ENCODE measurements at places on chromosomes 11 and 22. TPM values are rescaled to one million over a fixed set of nuclear protein-coding genes. Genes with fewer than 3 reads are reported as not detected.

DNA sequence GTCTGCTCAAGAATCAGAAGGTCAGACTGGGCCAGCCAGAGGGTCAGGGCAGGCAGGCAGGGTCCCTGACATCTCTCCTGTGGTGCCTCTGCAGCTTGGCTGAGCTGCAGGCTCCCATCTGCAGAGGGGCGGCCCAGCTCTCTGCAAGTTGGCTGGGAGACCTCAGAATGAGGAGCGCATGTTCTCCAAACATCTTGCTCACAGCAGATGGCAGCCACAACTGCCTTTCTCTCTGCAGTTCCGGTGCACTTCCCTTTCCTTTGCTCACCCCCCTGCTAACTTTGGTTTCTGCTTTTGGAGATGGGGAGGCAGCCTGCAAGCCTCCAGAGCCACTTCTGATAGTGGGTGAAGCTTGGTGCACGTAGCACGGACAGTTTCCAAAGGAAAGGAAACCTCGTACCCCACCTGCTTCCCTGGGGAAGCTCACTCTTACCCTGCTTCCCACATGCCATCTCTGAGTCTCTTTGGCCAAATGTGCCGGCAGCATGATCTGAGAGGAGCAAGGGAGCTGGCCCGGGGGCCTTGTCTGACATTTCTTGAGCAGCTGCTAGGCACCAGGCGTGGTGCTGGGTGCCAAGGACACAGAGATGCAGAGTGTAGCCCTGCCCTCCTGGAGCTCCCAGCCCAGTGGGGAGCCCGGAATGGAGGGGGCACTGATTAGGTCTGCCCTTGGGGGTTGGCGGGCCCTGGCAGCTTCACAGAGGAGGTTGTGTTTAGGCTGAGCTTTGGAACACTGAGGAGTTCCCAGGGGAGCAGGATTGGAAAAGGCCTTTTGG is 18.2 kb downstream of the DAGLA start:
- peak overlapping the region; percentile 87 for H3K27ac ChIP-seq
- H3K4me1 ChIP-seq, result peaks cover 83% of the 10 kb centered on the region
- no peak for DNase-seq
- no peaks in the 10 kb centered on the region for H3K27me3 ChIP-seq
- H3K36me3 ChIP-seq, result no peaks in the 10 kb centered on the region

- H3K27me3 ChIP-seq, result no peaks in the 10 kb centered on the region
- peaks cover 96% of the 10 kb centered on the region for H3K36me3 ChIP-seq
- peaks cover 6% of the 10 kb centered on the region for H3K4me1 ChIP-seq
- H3K27ac ChIP-seq, result no peak overlapping the region
Observed at GRCh38 chr22:23804781-23805291, 18.1 kb downstream of the SMARCB1 start.

DNA sequence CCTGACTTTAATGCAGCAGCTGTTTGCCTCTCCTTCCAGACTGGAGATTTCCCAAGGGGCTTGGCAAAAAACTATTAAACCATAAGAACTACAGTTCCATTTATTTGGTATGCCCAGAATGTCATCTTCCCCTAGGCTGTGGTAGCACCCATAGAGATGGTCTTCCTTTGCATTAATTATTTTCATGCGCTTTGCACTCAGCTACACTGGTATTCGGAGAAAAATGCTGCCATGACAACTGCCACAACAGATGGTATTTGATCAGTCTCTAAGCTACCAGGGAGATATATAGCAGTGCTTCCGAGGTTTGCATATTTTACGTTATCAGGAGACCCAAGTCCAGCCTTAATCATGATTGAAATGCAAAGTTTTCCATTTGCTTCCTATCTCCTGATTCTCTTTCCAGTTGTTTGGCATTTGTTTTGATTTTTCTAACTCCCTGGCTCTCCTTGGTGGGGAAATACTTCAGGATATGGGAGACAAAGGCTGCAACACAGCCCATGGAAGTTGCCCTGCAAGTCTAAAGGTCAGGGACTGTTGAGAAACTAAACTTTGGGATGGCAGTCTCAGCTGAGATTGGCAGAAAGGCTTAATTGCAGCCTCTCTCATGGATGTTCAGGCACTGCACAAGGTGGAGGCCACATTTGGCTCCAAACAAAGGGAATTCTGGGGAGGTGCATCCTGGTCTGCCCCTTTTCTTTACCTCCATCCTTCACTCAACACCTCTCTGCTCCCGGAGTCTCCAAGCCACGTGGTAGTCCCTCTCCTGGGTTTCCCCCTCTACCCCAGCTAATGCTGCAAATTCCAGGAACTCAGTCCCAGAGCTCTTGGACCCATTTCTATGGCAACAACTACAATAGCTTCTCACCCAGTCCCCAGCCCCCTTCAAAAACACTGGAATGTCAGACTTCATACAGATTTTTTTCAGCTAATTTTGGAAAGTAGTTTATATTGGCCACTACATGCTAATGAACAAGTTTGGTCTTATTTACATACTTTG is 151.8 kb downstream of the NAV2 start:
- peaks cover 16% of the 10 kb centered on the region for H3K4me1 ChIP-seq
- DNase-seq, result no peak
- no peaks in the 10 kb centered on the region for H3K36me3 ChIP-seq
- no peak overlapping the region for H3K27ac ChIP-seq
- no peak overlapping the region for H3K4me3 ChIP-seq

DNA sequence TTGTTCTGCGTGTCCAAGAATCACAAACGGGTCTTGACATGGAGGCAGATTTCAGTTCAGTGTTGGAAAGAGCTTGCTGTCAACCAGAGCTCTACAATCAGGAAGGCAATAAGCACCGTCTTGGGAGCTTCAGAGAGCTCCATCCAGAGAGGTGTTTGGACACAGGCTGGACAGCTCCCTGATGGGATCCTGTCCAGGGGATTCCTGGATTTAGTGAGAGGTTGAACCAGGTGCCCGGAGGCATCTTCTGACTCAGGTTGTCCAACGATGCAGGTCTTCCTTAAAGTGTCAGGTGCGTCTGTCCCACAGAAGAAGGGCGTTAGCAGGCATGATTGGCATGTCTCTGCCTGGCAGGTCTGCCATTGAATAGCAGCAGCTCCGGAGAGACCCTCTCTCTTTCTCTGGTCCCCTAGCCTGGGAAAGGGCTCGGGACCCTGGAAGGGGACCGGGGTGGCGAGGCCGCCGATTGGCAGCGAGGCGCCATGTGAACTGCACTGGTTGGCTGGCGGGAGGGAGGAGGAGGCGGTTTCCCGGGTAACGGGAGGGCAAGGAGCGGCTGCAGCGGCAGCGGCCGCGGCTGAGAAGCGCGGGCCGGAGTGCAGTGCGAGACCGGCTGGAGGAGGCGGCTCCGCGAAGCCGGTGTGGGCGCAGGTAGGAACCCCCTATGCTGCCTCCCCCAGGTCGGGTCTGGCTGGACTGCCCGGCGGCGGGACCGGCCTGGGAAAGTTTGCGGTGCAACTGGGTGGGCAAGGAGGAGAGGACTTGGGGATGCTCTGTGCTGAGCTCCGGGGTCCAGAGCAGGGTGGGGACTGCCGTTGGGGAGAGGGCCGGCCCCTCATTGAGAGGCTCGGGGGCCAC is 104.1 kb upstream of the E2F8 start:
- no peaks in the 10 kb centered on the region for H3K36me3 ChIP-seq
- H3K27me3 ChIP-seq, result peaks cover 64% of the 10 kb centered on the region
- peak overlapping the region; percentile 58 for H3K4me3 ChIP-seq
- H3K4me1 ChIP-seq, result peaks cover 4% of the 10 kb centered on the region
- H3K27ac ChIP-seq, result no peak overlapping the region

DNA sequence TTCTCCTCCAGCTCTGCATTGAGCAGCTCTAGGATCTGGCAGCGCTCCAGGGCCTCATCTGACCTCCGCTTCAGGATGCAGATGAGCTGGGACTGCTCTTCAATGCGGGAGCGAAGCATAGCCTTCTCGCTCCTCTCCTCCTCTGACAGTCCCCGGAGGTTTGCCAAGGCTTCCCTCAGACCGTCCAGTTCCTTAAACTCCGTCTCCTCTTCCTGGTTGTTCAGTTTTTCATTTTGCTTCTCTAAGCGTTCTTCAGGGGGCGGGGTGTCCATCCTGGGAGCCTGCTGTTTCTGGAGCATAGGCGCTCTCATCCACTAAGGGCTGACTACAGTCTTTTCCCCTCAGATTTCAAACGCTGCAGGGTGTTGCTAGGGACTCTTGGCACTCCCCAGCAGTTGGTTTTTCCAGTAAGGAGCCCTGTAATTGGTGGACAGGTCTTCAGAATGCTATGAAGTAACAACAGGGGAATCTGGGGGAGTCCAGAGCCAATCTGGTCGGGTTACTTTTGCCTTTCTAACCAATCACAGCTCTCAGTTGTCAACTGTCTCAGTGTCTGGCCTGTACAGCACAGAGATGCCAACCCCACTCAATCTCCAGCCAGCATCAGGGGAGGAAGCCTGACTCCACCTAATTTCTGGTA is at the start of gene CCDC89:
CCDC89 (minus strand) TSS at position 376 of the 640 bp plus-strand sequence; CDS start at position 311, 65 bp downstream.
- no peaks in the 10 kb centered on the region for H3K36me3 ChIP-seq
- DNase-seq, result peak; percentile 85
- H3K27me3 ChIP-seq, result no peaks in the 10 kb centered on the region
- peaks cover 16% of the 10 kb centered on the region for H3K4me1 ChIP-seq

DNA sequence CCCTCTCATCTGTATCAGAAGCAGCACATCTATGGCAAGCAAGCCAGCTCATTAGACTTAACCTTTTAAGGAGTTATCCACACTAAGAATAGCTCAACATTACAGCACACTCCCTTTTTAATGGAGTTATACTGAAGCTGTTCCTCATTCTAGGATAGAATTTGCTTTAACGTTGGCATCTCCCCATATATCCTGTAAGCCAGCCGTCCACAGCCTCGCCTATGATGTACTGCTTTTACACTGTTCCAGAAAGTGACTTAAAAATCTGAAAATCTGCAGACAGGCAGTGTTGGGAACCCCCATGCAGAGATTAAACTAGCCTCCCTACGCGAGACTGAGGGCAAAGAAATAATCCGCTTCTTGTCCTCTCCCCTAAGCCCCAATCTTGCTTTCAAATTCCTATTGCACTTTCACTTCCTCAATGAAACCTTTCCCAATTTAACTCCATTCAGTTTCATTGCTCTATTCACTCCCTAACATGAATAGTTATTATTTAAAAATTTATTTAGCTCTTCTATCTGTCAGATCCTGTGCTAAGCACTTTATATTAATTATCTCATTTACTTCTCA is 225.0 kb downstream of the BLID start:
- H3K36me3 ChIP-seq, result no peaks in the 10 kb centered on the region
- no peak overlapping the region for H3K27ac ChIP-seq
- no peaks in the 10 kb centered on the region for H3K27me3 ChIP-seq
- no peak for DNase-seq
- no peaks in the 10 kb centered on the region for H3K4me1 ChIP-seq

DNA sequence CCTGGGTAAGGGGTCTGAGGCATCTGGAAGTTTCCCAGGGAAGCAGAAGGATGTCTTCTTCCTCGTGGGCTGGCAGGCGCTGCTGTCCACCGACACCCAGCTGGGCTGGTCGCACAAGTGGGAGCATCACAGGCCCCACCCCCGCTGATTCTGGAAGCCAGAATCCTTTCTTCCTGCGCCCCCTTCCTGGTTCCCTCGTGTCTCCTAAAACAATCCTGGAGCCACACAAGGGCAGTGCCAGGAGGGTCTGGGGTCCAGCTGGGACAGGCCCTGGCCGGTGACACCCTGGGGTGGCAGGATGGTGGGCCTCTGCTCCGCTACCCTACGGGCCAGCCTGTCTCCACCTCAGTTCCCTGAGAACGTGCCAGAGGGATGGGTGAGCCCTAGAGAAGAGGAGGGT is 4.2 kb downstream of the LSP1 start:
- no peaks in the 10 kb centered on the region for H3K27me3 ChIP-seq
- H3K4me1 ChIP-seq, result peaks cover 12% of the 10 kb centered on the region
- H3K36me3 ChIP-seq, result no peaks in the 10 kb centered on the region
- no peak overlapping the region for H3K27ac ChIP-seq
- no peak overlapping the region for H3K4me3 ChIP-seq

Gene IGLL1
- total RNA-seq, result not detected

Gene NCF4
- 2.7 TPM for total RNA-seq

DNA sequence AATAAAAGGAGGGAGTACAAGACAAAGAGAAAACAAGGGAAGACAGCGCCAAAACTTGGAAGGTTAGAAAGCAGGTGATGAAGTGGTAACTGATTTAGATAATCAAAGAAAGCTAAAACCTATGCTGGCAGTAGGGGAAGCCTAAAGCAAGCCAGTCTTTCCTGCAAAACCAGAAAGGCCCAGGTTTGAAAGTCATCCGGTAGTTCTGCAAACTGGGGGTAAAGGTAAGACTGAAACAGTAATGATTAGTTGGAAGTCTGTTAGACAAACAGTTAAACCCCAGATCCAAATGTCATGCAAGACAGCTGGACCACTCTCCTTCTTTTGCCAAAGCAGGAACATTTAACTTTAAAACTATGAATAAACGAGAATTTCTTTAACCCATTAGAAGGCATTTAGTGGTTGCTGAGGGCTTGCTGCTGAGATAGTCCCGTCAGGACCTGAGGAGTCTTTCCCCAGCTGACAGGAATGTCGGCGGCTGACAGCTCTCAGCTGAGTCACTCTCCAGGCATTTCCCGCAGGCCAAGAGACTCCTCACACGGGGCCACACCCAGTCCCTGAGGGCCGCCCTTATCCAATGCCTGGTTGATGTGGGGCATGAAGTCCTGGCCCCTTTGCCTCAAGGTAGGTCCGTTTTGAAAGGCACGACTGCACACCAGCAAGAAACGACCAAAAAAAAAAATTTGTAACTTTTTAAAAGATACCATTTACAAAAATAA is 36.3 kb upstream of the CFAP300 start:
- no peaks in the 10 kb centered on the region for H3K27me3 ChIP-seq
- H3K4me3 ChIP-seq, result no peak overlapping the region
- H3K36me3 ChIP-seq, result no peaks in the 10 kb centered on the region
- peaks cover 10% of the 10 kb centered on the region for H3K4me1 ChIP-seq
- H3K27ac ChIP-seq, result no peak overlapping the region
- peak; percentile 70 for DNase-seq

DNA sequence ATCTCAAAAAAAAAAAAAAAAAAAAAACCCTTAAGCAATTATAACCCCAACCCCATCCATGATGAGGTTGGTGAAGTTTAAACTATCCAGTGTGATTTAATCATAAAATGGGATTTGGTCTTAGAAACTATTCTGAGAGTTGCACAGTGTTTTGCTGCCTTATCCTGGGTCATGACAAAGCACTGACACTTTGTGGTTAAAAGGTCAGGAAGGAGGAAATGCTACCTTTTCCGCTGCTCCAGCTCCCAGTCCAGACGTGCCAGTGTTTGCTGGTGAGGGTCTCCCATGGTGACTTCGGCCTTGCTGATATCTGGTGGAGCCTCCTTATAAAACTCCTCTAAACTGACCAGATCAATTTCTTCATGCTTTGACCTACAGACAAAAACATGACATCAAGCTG is 14.5 kb downstream of the THOC5 start:
- H3K27ac ChIP-seq, result no peak overlapping the region
- H3K4me1 ChIP-seq, result no peaks in the 10 kb centered on the region
- H3K4me3 ChIP-seq, result no peak overlapping the region
- no peaks in the 10 kb centered on the region for H3K27me3 ChIP-seq

GRCh38 chr11:18527512-18527911 is 770 bp upstream of the TSG101 start:
- DNase-seq, result no peak
- H3K27ac ChIP-seq, result peak overlapping the region; percentile 99
- H3K4me1 ChIP-seq, result peaks cover 27% of the 10 kb centered on the region
- H3K4me3 ChIP-seq, result peak overlapping the region; percentile 96
- no peaks in the 10 kb centered on the region for H3K36me3 ChIP-seq
